ENCODE measurements at places on chromosomes 16 and 17. TPM values are rescaled to one million over a fixed set of nuclear protein-coding genes. Genes with fewer than 3 reads are reported as not detected.
A peak's percentile ranks its signal among the peaks of the same experiment; 100 is the strongest.

GRCh38 chr16:21986692-21987246 lies 14.1 kb downstream of the PDZD9 start:
- DNase-seq = no peak

GRCh38 chr16:85350973-85351372 lies 238.7 kb upstream of the CIBAR2 start:
- DNase-seq = peak; percentile 93

Gene TNP2
- total RNA-seq = not detected

DNA sequence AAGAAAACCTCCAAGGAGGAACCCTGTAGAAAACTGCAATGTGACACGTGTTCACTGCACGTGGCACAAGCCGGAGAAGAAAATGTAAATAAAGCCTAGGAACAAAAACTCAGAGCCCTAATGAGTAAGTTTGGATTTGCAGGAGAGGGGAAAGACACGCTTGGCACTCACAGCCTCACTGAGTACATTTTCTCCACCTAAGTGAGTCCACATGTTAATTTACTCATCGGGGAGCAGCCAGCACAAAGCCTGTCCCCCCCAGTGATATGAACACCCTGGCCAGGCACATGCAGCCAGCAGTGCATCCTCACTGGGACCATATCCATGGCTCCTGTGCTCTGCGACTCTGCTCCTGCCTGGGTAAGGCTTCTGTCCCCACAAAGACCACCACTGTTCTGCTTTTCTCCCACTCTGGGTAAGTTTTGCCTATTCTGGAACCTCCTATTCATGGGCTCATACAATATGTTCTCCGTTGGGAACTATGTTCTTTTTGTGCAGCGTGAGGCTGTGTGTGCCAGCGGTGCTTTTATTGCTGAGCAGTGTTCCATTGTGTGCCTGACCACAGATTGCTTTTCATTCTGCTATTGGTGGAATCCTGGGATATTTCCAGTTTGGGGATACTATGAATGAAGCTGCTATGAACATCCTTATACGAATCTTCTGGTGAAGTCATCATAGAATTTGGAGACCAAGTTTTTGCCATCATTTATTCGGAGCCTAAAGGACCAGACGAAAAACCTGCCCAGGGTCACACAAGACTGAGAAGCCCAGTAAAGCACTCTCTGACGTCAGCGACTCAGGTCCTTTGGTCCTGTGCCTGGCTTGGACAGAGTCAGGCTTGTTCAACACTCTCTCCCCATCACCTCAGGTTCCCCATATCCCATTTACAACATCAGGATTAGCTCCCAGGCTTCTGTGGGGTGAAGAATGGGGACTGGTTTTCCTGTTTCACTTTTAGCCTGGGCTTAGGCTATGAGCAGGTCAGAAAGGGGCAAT lies 53.3 kb downstream of the RNF112 start:
- peak; percentile 63 for DNase-seq

Gene ATP5PD
- 616 TPM for total RNA-seq

DNA sequence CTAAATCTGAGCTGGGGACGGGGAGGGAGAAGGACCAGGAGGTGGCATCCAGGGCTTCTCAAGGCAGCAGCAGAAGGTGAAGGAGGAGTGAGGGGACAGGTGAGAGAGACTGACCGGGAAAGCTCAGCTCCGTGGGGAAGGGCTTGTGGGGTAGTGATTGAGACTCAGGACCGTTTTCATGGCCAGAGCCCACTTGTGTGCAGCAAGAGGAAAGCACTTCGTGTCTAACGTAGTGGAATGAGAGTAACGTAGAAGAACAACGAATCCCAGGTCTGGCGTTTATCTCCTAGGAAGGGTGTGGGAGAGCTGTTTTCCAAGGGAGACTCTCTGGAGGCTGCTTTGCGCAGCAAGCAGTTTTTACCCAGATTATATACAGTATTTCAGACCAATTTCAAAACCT lies 1.3 kb upstream of the CDH3 start:
- DNase-seq = no peak

GRCh38 chr16:54928411-54929089 lies 2.1 kb upstream of the IRX5 start:
- peak; percentile 84 for DNase-seq

Gene SLFN13
- 4.8 TPM for total RNA-seq

- DNase-seq = no peak
Observed at GRCh38 chr16:85126705-85127378, 14.6 kb upstream of the CIBAR2 start.

DNA sequence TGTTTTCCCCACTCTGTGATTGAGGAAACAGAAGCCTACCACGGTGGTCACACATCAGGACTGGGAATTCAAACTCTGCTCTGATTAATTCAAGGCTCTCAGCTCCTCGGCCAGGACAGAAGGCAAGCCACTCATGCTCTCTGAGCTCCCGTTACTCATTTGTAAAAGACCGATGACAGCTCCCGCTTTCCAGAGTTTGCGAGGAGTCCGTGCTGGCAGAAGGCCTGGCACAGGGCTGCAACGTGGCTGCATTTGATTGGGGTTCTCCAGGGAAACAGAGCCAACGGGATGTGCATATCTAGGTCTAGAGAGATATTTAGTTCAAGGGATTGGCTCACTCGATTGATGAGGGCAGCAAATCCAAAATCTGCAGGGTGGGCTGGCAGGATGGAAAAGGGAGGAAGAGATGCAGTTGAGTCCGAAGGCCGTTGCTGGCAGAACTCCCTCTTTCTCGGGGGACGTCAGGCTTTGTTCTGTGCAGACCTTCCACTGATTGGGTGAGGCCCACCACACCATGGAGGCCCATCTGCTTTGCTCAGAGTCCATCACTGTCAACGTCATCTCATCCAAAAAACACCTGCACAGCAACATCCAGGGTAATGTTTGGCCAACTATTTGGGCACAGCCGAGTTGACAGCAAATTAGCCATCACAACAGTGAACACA lies 215.5 kb upstream of the RPL38 start:
- peak; percentile 67 for DNase-seq

GRCh38 chr17:69451416-69452394 lies 37.2 kb downstream of the MAP2K6 start:
- no peak for DNase-seq

- no peak for DNase-seq
Observed at GRCh38 chr17:78764871-78765270, 17.2 kb downstream of the CYTH1 start.

DNA sequence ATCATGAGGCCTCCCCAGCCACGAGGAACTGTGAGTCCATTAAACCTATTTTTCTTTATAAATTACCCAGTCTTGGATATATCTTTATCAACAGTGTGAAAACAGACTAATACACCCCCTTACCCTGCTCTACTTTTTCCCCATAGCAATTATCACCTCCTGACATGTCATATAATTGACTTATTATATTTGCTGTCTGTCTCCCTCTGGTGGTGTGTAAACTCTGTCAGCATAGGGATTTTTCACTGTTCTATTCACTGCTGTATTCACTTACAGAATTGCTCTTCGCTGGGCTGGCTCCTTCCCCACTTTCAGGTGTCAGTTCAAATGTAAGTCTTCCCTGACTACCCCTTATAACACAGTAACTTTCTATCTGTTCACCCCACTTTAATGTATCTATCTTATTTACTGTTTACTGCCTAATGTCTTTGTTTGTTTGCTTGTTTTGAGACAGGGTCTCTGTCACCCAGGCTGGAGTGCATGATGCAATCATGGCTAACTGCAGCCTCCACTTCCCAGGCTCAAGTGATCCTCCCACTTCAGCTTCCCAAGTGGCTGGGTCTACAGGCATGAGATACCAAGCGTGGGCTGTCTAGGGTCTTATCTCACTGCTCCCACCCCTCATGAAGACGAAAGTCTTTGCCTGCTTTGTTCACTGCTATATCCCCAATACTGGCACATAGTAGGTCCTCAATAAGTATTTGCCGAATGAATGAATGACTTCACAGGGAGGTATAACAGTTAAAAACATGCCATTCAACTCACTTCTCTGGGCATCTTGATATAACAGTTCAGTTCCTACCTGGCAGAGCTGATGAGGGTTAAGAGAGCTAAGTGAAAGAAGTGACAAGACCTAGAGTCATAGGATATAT lies 52.4 kb upstream of the CDH3 start:
- DNase-seq = no peak

DNA sequence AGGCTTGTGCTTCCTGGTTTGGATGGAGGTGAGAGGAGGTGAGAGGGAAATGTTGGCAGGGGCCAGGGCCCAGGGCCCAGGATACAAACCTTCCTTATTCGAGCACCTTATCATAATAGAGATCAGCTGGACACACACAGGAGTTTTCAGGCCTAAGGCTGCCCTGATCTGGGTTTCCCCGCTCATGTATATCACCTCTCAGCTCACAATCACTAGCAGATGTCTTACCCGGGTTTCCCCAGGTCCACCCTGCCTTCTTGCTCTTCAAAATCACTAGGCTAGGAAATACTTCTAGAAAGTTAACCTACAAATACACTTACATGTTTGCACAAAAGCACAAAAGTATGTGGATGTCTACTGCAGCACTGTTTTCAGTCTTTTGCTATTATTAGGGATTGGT lies 4.2 kb downstream of the HSPB9 start:
- no peak for DNase-seq

Gene FUS
- 158 TPM for total RNA-seq

DNA sequence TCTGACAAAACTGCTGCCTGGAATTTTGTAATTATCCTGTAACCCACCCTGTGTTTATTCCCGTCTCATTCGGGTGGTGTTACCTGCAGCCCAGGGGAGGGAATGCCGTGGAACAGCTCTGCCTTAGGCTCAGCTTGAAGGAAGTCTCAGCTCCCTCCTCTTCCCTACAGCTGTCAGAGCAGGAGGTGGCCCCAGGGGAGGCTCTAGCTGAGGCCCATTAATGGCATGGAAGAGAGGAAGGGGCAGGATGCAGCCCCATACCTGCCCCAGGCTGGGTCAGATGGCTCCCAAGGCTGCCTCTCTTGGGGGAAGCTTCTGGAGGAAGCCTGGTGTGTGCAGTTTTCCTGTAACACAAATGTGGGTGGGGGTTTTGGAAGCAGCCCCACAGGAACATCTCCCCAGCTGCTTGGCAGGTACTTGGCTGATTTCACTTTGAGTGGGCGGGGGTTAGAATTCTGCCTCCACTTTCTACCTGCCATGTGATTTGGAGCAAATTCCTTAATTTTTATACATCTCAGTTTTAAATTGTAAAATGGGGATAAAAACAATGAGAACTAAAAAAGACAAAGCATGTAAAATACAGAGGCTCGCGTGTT lies 103.9 kb downstream of the MGAT5B start:
- no peak for DNase-seq

Measured in cardiac septum (tissue), 1 donor.